ENCODE measurements at places on chromosomes 16 and 17. TPM values are rescaled to one million over a fixed set of nuclear protein-coding genes. Genes with fewer than 3 reads are reported as not detected.
A peak's percentile ranks its signal among the peaks of the same experiment; 100 is the strongest.

DNA sequence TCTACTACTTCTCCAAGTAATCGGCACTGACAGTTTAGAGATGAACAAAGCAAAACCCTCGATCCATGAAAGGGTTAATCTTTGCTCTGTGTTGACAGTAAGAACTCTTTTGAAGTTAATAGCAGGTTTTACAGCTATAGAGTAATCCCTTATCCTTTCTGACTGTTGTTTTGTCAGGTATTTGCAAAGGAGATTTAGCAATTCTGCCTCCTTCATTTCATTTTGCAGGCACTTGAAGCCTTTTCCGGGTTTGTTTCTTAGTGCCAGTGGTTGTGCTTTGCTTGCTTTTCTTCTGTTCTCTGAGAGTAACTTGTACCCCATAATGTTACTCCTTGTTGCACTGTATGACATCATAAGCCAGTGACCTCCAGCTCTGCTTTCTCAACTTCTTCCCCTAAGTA is 64.5 kb downstream of the TANGO6 start:
- no peak for DNase-seq

GRCh38 chr17:77297693-77298666 is 157.2 kb downstream of the SEC14L1 start:
- no peak for DNase-seq

DNA sequence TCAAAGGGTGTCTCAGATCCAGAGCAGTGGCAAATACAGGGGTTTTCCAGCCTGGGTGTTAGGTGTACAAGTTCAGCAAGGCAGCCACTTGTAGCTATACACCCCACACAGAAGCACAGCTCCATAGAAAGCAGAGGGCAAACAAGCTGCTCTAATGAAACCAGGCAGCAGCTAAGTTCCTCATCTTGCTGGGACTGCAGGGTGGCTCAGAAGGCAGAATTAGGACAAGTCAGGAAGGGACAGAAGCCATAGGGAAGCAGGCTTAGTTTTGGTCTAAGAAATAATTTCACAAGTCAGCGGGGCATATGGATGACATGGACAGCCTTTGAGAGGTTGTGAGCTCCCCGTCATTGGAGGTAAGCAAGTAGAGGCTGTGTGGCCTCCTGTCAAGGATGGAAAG is 23.7 kb downstream of the CNGB1 start:
- no peak for DNase-seq

GRCh38 chr16:2815299-2815771 is 1.7 kb upstream of the PRSS21 start:
- DNase-seq, result no peak

DNA sequence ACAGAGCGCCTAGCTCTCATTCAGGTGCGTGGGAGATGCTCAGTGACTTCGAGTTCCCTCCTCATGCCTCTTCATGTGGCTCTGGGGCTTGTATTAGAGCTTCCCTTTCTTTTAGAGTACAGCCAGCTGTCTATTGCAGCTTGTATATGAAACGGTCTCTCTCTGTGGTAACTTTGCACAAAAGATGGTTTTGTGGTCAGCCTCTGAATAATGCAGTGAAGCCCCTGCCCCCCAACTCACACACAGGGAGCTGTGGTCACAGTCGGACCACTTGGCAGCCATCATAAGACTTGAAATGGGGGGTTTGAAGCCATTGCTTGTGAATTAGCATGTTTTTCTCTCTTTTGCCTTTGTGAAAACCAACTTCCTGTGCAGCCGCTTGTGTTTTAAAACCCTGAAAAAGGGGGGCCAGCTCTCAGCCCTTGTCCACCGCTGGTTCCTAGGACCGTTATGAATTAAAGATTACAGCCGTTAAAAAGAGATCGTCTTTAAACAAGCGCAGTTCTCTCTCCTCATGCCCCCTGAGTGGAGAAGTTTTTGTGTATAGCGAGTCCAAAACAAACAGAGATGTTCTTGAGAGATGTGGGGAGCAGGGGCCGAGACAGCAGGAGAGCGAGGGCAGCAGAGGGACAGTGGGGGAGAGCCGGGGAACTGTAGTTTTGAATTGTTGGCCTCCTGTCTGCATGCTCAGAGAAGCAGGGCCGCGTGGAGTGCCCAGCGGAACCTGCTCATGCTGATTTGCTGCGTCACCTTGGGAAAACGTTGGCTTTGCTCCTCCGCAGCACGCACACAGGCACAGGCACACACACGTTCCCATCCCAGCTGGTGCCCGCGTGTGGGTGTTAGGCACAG is 199.0 kb downstream of the MSI2 start:
- DNase-seq, result peak; percentile 94

DNA sequence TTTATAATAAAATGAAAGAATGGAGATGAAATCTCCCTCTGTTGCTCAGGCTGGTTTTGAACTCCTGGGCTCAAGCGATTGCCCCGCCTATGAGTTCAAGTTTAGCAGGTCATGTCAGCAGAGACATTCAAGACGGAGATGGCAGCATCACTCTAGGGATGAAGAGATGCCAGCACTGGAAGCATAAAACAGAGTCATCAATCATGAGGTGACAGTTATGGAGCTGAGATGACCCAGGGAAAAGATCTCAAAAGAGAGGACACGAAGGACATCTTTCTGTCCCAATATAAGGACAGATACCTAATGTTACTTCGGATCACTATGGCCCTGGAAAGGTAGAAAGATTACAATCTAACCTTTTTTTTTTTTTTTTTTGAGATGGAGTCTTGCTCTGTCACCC is 11.0 kb upstream of the LCMT1 start:
- no peak for DNase-seq

- DNase-seq, result no peak
Measured at GRCh38 chr17:75335315-75335714, 46.1 kb upstream of the SLC25A19 start.

GRCh38 chr17:49903523-49903922 is 55.7 kb upstream of the TAC4 start:
- DNase-seq, result no peak

The SOST gene
- not detected for total RNA-seq

The TP53TG3E gene
- total RNA-seq, result not detected
